ENCODE measurements at places on chromosomes 1 and 21.
A peak's percentile ranks its signal among the peaks of the same experiment; 100 is the strongest.

DNA sequence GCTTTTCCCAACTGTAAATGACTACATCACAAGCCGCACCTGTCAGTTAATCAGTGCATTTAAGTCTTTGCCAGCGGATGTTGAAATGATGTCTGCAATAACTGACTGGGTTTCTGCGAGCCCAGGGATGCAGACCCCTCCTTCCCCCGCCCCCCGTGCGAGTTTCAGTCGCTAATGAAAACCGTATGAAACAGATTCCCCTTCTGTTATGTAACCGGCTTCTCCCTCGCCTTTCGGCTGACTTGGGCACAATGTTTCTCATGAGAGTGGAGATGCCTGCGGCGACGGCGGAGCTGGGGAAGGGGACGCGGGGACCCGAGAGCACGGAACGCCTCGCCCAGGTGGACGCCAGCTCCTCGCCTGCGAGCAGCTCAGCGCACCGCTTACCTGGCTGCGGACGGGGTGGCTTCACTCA lies 753 bp downstream of the KCNJ6 start:
- DNase-seq: no peak

GRCh38 chr1:208888376-208888775 lies 644.2 kb upstream of the PLXNA2 start:
- DNase-seq: no peak

- no peak for DNase-seq
Observed at GRCh38 chr1:192045131-192045530, 113.1 kb upstream of the RGS18 start.

- no peak for DNase-seq
Observed at GRCh38 chr1:171654201-171654941, 1.9 kb upstream of the MYOC start.

DNA sequence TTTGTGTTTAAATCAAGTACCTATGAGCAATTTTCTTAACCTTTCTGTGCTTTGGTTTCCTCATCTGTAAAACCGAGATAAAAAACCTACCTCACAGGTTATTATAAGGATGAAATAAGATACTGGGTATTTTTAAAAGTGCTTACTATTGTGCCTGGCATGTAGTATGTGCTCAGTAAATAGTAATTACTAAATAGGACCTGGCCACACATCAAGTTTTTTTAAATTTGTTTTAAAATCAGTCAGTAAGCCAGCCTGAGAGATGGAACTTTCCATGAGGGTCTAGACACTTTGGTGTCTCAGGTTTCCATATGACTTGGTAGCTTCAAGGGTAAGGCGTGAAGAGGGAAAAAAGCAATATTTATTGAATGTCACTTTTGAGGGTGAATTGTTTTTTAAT lies 7.0 kb upstream of the ATF3 start:
- no peak for DNase-seq

GRCh38 chr1:30234091-30234490 lies 489.3 kb downstream of the MATN1 start:
- DNase-seq: no peak

GRCh38 chr1:246691622-246692495 lies 32.4 kb upstream of the SCCPDH start:
- no peak for DNase-seq

DNA sequence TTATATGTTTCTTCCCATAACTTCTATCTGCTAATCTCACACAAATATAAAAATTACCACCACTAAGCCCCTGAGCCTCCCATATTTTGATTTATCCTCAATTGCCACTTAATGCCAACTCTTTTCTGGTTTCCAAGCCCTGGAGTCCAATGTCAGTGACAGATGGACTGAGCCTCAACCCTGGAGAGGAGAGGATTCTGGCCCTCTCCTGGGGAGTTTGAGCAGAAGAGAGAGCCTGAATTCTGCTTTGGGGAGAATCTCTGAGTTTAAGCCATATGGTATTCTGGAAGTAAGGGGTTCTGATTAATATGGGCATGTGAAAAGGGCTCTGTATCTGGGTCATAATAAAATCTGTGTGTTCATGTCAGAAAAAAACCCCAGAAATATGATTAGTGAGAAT lies 8.5 kb downstream of the CADM3 start:
- no peak for DNase-seq

GRCh38 chr1:214439352-214440119 lies 111.9 kb downstream of the PTPN14 start:
- DNase-seq: peak; percentile 96

DNA sequence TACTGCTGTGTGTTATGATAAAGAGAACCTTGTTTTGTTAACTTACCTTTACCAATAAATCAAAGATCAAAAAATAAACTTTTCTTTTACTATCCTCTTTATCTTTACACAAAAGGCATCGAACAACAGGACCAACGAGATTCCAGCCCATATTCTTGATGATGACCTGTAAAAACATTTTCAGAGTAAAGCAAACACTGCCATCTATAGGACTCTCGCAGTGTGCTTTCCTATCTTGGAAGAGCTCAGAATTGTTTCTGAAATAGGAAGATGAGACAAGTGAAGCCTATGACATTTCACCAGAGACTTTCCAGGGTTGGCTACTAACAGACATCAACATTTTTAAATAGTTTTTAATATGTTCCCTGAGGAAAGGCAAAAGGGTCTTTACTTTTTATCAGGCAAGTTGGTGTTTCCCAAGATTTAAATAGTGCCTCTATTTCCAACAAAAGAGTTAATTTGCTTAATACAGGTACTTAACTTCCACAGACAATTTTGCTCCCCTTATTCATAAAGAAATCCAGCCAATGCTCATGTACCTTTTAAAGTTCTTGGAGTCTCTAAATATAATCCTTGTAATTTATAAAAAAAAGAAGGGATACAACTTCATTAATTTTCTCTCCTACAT lies 7.3 kb downstream of the GLMN start:
- DNase-seq: peak; percentile 40

GRCh38 chr1:99660496-99660895 lies 14.6 kb downstream of the PALMD start:
- no peak for DNase-seq

GRCh38 chr1:14323568-14324247 lies 274.8 kb upstream of the KAZN start:
- DNase-seq: peak; percentile 11

DNA sequence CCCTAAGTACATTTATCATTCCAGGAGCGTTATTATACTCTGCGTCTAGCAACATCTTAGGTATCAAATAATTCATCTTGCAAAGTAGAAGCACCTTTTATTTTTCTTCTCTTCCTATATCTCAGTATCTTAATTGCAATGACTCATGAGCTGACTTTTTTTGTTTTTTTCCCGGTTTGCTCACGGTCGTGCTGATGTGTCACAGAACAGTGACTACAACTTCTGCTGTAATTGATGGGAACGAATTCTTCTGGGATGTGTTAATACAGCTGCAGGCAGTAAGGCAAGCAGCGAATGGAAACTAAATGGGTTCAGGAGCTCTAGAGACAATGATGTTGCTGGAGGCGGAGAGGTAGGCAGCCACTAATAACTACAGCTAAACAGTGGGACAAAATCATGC lies 89.8 kb upstream of the TMPRSS15 start:
- DNase-seq: no peak

GRCh38 chr1:12621346-12622335 lies 3.6 kb upstream of the DHRS3 start:
- DNase-seq: no peak

- no peak for DNase-seq
Observed at GRCh38 chr1:156692441-156692924, 12.9 kb downstream of the CRABP2 start.

GRCh38 chr1:203217139-203217655 lies 12.3 kb downstream of the CHIT1 start:
- peak; percentile 31 for DNase-seq

GRCh38 chr21:36709868-36710728 lies 11.2 kb downstream of the SIM2 start:
- no peak for DNase-seq

- DNase-seq: no peak
Observed at GRCh38 chr1:184021728-184022127, 15.8 kb downstream of the COLGALT2 start.

GRCh38 chr1:204188959-204189639 lies 7.2 kb downstream of the KISS1 start:
- DNase-seq: no peak

GRCh38 chr21:44390886-44391285 lies 37.5 kb downstream of the TRPM2 start:
- DNase-seq: no peak

GRCh38 chr1:211752317-211752716 lies 76.9 kb upstream of the NEK2 start:
- no peak for DNase-seq

GRCh38 chr1:63261736-63262458 lies 60.5 kb upstream of the FOXD3 start:
- DNase-seq: no peak

- DNase-seq: no peak
Observed at GRCh38 chr1:59043796-59044195, 253.1 kb upstream of the FGGY start.

DNA sequence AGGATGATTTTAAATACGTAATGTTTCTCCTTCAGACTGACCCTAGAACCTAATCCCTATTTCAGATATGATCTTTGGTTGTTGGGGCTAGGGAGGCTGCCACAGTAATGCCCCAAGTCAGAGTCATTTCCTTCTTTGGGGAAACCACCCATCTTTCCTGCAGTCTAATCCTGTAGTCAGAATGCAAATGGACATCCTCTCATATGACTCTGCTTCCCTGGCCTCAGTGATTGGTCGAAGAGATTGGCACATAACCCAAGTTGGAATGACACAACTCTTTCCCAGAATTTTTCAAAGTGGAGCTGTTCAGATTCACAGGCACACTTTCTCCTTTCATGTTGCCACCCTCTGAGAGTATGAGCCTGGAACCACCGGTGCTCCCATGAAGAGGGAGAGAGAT lies 58.8 kb upstream of the ZNF644 start:
- no peak for DNase-seq

DNA sequence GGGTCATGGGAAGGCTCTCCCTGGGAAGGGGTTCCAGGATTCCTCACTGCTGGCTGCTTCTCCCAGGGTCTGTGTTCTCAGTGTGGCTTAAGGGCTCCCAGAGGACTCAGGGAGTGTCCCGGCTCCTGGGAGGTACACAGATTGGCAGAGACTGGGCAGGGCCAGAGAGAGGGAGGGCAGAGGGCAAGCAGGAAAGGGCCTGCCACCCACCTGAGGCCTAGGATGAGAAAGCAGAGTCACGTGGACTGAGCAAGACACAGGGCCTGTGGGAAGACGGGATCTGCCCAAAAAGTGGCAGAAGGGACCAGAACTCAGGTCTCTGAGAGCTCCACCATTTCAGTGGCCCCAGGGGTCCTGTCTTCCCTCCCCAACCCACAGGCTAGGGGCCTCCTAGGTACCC lies 871 bp downstream of the SLFNL1 start:
- no peak for DNase-seq

DNA sequence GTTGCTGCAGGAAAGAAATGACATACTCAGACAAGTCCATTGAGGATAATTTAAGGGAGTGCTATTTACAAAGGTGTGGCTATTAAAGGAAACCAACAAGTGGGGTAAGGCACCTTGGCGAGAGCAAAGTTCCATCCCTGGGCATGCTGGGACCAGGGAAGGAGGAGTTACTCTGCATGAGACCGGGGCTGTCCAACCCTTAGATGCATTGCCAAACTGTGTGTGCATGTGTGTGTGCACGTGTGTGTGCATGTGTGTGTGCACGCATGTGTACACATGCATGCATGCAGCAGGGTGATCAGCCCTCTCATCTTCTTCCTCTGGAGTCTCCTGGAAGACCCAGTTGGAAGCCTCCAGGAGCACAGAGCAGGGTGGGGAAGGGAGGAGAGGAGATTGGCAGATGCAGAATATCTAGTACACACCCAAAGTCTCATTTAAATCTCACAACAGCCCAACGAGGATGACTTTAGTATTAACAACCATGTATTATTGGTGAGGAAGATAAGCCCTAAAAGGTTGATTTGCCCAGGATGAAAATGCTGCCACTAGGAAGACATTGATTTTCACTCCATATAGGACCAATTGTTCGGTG lies 72.2 kb upstream of the CD34 start:
- no peak for DNase-seq

- peak; percentile 28 for DNase-seq
Observed at GRCh38 chr1:177355575-177355974, 184.8 kb downstream of the BRINP2 start.

GRCh38 chr21:39625211-39625895 lies 12.6 kb downstream of the B3GALT5 start:
- DNase-seq: no peak

DNA sequence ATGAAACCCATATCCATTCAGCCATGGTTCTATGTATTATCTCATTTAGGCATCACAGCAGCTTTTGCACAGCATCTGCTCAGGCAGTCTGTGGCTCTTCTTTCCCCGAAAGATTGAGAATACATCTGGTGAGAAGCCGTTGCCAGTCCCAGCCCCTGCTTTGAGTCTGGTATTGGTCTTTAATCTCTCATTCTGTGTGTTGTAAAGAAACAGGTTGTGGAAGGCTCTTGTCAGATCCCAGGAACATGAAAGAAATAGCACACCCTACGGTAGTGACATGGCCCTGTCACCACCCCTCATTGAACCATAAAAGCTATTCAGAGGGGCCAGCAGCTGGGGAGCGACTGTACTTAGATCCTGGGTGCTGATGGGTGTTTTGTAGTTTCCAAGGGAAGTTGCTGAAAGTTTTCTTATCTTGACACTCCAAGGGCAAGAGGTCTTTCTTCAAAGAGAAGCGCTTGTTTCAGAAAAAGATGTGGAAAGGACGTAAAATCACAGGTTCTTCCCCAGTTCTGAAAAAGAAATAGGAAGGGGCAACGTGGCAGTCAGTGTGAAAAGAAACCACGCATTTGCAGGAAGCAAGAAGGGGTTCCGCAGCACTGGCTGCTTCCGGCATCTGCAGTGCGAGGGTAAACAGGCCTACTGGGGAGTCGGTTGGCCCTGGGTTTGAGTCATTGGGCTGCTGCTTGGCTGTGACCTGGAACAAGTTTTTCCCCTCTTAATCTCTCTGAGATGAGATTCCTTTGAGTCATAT lies 145.0 kb downstream of the DHRS3 start:
- DNase-seq: no peak

- DNase-seq: no peak
Observed at GRCh38 chr1:156135930-156136871, 17.2 kb upstream of the SEMA4A start.

GRCh38 chr21:33197496-33197895 lies 32.2 kb upstream of the IFNAR2 start:
- no peak for DNase-seq

DNA sequence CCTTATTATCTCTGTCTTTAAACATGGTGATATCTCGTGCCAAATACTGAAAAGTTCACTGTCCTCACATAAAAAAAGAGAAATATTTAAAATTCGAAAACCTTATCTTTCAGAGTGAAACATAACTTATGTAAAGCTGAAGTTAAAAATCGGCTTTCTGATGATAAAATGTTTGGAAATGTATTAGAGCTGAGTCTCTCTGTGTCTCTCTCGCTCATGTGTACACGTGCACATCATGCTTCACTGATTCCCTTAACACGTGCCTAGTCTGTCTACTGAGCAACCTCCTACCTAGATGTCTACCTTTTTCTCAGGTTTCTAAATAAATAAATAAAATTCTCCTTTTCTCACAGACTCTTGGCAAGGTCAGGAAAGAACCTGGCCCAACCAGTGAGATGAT lies 17.1 kb downstream of the HHIPL2 start:
- DNase-seq: no peak

DNA sequence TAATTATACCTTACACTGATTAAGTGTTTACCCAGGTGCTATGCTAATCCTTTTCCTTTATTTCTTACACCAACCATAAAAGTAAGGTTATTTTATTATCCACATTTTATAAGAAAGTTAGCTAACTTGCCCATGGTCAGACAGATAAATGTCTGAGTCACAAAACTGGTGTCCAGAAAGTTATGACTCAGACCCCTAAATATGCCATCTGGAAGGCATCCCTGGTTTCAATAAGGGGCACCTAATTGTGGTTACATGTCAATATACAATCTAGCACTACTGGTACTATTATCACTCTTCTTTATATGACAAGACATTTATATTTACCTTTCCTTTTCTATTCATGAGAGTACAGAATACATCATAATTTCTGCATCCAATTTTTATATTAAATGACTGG lies 496.5 kb upstream of the ADGRL2 start:
- no peak for DNase-seq
